Esophagus muscularis mucosa (tissue), 4 donors: ENCODE measurements at places on chromosomes 4 and X. TPM values are rescaled to one million over a fixed set of nuclear protein-coding genes. Genes with fewer than 3 reads are reported as not detected.

GRCh38 chr4:26474551-26474950 lies 15.7 kb downstream of the CCKAR start:
- DNase-seq: no peak
- no peaks in the 10 kb centered on the region for H3K27me3 ChIP-seq
- no peaks in the 10 kb centered on the region for H3K36me3 ChIP-seq
- no peaks in the 10 kb centered on the region for H3K4me1 ChIP-seq
- H3K27ac ChIP-seq: no peak overlapping the region
- no peak overlapping the region for H3K4me3 ChIP-seq

ENAM gene
- not detected for total RNA-seq

- no peaks in the 10 kb centered on the region for H3K36me3 ChIP-seq
- no peak overlapping the region for H3K27ac ChIP-seq
- no peaks in the 10 kb centered on the region for H3K27me3 ChIP-seq
- H3K4me3 ChIP-seq: no peak overlapping the region
Measured at GRCh38 chr4:38762560-38762959, 20.2 kb downstream of the TLR10 start.

- H3K27me3 ChIP-seq: no peaks in the 10 kb centered on the region
- H3K4me1 ChIP-seq: no peaks in the 10 kb centered on the region
- no peak for DNase-seq
- H3K4me3 ChIP-seq: no peak overlapping the region
Measured at GRCh38 chrX:19747652-19748610, 139.5 kb downstream of the SH3KBP1 start.

DNA sequence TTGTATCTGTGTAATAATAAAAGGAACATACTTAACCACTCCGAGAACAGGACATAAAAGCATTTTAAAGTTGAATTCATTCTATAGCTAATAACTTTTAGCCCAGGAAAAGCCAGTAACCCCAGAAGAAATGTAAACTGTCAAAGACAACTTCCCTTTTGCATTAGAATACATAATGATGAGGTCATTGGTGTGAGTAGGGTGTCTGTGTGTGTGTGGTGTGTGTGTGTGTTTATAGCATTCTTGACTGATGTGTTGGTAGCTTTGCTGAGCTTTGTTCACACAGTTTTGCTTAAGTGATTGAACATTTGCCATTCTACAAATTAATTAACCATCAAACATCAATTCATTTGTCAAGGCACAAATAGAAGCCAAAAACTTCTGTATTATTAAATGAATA lies 559.6 kb downstream of the ARAP2 start:
- H3K27ac ChIP-seq: no peak overlapping the region
- no peaks in the 10 kb centered on the region for H3K4me1 ChIP-seq
- no peaks in the 10 kb centered on the region for H3K36me3 ChIP-seq
- H3K27me3 ChIP-seq: no peaks in the 10 kb centered on the region
- DNase-seq: no peak

OCRL gene
- total RNA-seq: 41.1 TPM

RTL5 gene
- 13.0 TPM for total RNA-seq

PLAC1 gene
- total RNA-seq: not detected

GRCh38 chr4:118776157-118776954 lies 59.6 kb downstream of the SEC24D start:
- no peak for DNase-seq
- H3K36me3 ChIP-seq: no peaks in the 10 kb centered on the region
- H3K4me3 ChIP-seq: no peak overlapping the region
